CD8-positive, alpha-beta memory T cell (primary cell): ENCODE measurements at places on chromosomes 1 and 21.

- peak overlapping the region; percentile 76 for H3K27ac ChIP-seq
- no peak for DNase-seq
- no peaks in the 10 kb centered on the region for H3K27me3 ChIP-seq
- peaks cover 65% of the 10 kb centered on the region for H3K4me1 ChIP-seq
- H3K36me3 ChIP-seq = no peaks in the 10 kb centered on the region
- H3K4me3 ChIP-seq = peak overlapping the region; percentile 42
Measured at GRCh38 chr1:246569248-246570238, 3.3 kb downstream of the CNST start.

GRCh38 chr1:170687621-170688020 is 23.7 kb downstream of the PRRX1 start:
- DNase-seq = no peak
- no peaks in the 10 kb centered on the region for H3K27me3 ChIP-seq
- no peak overlapping the region for H3K27ac ChIP-seq
- no peak overlapping the region for H3K4me3 ChIP-seq
- H3K4me1 ChIP-seq = no peaks in the 10 kb centered on the region

GRCh38 chr1:226199971-226200370 is 13.4 kb upstream of the ACBD3 start:
- no peak for DNase-seq
- H3K27me3 ChIP-seq = no peaks in the 10 kb centered on the region
- H3K4me3 ChIP-seq = no peak overlapping the region
- no peaks in the 10 kb centered on the region for H3K4me1 ChIP-seq

- H3K4me3 ChIP-seq = no peak overlapping the region
- H3K27ac ChIP-seq = no peak overlapping the region
- no peaks in the 10 kb centered on the region for H3K27me3 ChIP-seq
- H3K36me3 ChIP-seq = peaks cover 10% of the 10 kb centered on the region
Measured at GRCh38 chr1:35475856-35476674, 81.1 kb downstream of the KIAA0319L start.

DNA sequence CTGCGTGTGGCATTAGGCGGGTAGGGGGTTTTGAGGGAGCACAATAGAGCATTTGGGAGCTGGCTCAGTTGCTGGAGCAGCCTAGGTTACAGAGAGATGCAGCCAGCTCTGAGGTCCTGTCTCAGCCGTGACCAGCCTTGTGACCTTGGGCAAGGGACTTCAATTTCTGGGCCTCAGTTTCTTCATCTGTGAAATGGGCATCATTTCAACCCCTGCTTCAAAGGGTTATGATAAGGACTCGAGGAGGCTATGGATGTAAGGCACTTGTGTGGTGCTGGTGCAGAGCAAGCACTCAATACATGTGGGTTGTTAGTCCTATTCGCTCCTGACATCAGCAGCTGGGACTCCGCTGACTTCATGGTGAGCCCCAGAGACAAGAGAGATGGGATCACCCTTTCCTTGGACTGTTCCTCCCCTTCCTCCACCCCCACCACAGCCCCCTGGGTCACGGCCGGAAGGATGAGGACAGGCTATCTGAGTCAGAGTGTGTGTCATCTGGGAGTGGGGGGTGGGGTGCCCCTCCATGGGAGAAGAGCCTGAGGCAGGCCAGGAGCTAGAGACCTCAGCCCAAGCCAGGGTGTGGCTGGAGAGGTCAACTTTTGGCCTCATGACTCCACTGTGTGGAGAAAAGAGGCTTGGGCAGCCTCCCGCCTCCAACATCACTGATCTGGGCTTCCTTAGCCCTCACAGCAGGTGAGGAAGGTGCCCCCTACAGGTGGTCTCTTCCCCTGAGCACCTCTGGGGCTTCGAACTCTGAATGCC is 71.4 kb upstream of the ZBTB40 start:
- no peaks in the 10 kb centered on the region for H3K27me3 ChIP-seq
- no peaks in the 10 kb centered on the region for H3K4me1 ChIP-seq
- no peak overlapping the region for H3K4me3 ChIP-seq
- no peak for DNase-seq
- H3K27ac ChIP-seq = no peak overlapping the region
- H3K36me3 ChIP-seq = no peaks in the 10 kb centered on the region

GRCh38 chr1:183293241-183293640 is 107.2 kb downstream of the LAMC2 start:
- no peak overlapping the region for H3K4me3 ChIP-seq
- H3K27ac ChIP-seq = no peak overlapping the region
- H3K4me1 ChIP-seq = no peaks in the 10 kb centered on the region
- H3K36me3 ChIP-seq = no peaks in the 10 kb centered on the region
